Activated CD4-positive, CD25-positive, alpha-beta regulatory T cell treated with anti-CD3 and anti-CD28 coated beads, Interleukin-2, amount 50 U/mL, for 16 hours (primary cell): ENCODE measurements at places on chromosomes 12 and 14.
A peak's percentile ranks its signal among the peaks of the same experiment; 100 is the strongest.

DNA sequence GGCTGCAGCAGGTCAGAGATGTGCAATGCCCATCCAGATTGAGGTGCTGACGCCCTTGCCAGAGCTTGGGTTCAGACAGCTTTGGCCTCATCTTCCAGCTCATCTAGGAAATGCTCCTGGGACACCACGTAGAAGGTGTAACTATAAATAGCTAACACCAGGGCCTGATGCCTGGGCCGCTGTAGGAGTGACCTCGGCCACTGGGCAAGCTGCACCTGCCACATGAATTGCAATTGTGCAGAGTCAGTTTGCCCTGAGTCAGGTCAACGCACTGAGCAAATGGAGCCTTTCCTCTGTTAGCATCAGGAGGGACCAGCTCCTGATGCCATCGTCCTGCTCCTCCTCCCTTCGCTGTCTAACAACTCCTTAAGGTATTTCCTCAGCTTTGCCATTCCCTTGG lies 17.4 kb upstream of the DNM1L start:
- no peak for DNase-seq

GRCh38 chr12:125121106-125121505 lies 55.9 kb downstream of the AACS start:
- DNase-seq: no peak

- DNase-seq: no peak
Measured at GRCh38 chr12:108724054-108724889, 7.0 kb downstream of the CORO1C start.

DNA sequence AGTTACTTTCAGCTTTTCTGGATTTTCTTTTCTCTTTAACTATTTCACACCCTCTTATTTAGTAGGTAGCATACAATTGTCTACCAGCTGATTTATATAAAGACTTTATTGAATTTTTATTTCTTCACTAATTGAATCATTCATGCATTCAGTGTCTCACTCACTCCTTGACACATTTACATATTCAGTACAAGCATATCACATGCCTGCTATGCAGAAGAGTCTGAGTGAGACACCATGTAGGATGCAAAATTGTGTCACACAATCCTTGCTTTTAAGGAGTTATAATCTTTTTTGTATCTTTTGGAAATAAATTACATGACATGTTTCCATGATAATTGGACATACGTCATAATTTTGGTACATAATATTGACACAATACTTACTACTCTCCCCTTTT lies 83.0 kb downstream of the AKAP6 start:
- no peak for DNase-seq

- DNase-seq: no peak
Measured at GRCh38 chr12:3636328-3636727, 116.6 kb downstream of the CRACR2A start.

GRCh38 chr14:60357551-60358149 lies 108.6 kb downstream of the PPM1A start:
- DNase-seq: no peak

GRCh38 chr12:108047071-108047550 lies 82.0 kb upstream of the WSCD2 start:
- DNase-seq: no peak

- DNase-seq: no peak
Measured at GRCh38 chr12:39389399-39390150, 53.3 kb downstream of the KIF21A start.

DNA sequence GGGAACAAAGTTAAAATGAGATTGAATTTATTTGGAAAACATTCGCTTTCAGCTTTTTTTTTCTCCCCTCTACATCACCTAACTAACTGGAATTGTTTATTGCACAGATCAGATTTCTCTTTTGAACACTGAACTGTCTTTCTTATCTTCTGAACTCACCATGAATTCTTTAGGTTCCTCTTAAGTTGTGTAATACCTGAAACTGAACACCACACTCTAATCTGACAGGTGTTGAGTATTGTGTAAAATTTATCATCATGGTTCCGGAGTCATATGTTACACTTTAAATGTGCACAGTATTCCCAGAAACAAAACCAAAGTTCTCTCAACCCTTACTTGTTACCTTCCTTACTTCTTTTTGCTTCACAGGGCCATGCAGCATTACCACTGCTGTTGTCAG lies 66.8 kb downstream of the TGFB3 start:
- DNase-seq: no peak

DNA sequence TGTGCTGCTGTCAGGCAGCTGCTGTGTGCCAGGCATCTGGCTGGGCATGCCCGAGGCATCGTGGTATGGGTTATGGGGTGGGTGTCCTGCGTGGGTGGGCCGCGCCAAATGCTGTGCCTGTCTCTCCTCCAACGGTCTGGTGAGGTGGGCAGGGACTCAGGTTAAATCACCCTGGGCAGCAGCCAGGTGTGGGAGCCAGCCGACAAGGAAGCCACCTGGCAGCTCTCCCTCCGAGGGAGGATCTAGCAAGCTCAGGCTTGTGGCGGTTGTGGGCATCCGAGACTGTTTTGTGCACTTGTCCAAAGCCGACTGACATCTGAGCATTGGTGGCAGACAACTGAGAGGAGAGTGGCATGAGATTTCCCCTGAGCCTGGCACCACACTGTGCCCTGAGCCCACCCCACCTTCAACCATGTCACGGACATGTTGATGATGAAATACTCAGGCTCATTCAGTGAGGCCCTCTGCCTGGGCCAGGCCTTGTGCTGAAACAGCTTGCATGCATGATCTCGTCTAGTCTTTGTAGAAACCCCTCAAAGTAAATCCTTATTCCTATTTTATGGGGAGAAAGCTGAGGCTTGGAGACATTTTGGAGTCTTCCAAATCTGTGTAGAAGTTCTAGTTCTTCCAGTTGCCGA lies 181.8 kb upstream of the MYL2 start:
- DNase-seq: no peak

DNA sequence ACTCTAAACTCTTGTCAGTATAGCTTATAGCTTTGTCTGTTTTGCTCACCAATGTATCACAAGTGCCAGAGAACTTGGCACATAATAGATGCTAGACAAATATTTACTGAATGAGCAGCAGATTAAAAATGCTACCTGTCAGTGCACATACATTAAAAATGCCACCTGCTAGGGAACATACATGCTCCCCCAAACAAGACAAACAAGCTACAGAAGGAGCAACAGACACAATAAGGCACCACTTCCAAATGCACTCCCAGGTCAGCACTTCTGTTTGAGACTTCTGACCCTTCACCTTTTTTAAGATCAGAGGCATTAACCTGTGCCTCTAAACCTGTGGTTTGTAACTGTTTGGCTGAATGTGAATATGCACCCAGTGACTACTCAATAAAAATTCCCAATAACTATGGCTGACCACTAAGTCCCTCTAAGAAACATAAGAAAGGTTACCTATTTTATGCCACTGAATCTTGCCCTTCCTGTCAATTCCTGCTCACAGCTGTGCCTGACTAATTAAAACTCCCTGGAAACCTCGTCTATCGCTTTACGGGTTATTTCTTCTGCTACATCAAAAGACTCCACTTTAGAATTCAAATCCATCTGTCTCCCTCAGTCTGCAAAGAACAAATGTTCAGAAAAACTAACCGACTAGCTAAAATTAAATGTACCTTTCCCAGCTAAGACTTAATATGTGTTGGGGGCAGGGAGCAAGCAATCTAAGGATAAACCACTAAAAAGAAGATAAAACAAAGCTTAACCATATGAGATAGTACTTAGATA lies 41.0 kb downstream of the HECTD4 start:
- no peak for DNase-seq

- no peak for DNase-seq
Measured at GRCh38 chr12:51869496-51869865, 18.4 kb upstream of the ANKRD33 start.

GRCh38 chr12:76569685-76570604 lies 10.4 kb upstream of the OSBPL8 start:
- no peak for DNase-seq

- no peak for DNase-seq
Measured at GRCh38 chr12:94644141-94644979, 6.0 kb downstream of the TMCC3 start.

- DNase-seq: peak; percentile 9
Measured at GRCh38 chr12:92570056-92570753, 132.6 kb upstream of the PLEKHG7 start.

- DNase-seq: no peak
Measured at GRCh38 chr14:96579855-96580254, 77.7 kb downstream of the PAPOLA start.

GRCh38 chr12:103858953-103859601 lies 18.0 kb upstream of the NT5DC3 start:
- no peak for DNase-seq

DNA sequence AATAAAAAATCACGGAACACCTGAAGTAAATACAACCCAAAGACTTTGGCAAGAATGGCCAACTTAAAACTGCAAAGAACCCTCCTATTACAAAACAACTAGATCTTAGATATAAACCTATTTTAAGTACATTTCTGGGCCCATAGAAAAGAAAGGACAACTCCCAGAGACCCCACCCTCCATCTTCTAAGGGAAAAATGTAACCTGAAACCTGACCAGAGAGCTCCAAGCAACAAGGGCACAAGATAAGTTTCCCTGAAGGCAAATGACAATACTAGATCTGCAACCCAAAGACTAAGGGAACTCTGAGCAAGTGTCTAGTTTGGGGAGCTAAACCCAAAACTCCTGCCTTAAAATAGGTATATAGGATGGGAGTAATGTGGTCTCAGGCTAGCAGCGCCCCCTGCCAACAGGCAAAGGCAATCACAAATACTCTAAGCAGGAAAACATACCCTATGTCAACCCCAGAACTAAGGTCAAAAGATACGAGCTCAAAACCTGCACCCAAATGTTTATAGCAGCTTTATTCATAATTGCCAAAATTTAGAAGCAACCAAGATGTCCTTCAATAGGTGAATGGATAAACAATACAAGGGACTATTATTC lies 218.9 kb downstream of the ITPR2 start:
- no peak for DNase-seq

- DNase-seq: no peak
Measured at GRCh38 chr14:99655521-99655920, 10.6 kb downstream of the HHIPL1 start.

DNA sequence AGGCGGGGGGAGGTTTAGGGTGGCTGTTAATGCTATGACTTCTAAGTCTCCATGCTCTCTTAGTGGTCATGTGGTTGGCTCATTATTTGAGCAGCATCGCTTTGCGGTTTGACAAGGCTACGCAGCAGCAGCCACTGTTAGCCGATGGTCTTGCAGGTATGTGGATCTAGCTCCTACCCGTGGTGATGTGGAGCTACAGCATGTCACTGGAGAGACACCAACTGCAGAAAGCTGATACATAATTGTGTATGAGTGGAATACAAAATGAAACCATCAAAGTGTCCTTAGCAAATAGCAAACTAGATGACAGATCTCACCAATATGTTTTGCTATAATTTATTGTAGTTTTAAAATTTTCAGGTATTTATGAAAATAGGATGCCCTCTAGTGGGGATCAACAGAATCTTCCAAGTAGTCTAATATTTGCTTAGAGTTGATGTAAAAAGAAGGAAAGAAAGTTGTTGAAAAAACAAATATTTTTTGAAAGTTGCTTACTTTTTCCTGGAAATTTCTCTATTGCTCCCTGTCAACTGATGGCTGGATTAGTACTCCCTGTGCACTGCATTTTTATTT lies 94.9 kb downstream of the NAV3 start:
- DNase-seq: no peak

GRCh38 chr12:121424624-121424975 lies 24.7 kb downstream of the RNF34 start:
- no peak for DNase-seq

GRCh38 chr12:111636209-111636945 lies 37.3 kb upstream of the ATXN2 start:
- DNase-seq: no peak

- DNase-seq: no peak
Measured at GRCh38 chr12:18296909-18297280, 35.6 kb downstream of the PIK3C2G start.

DNA sequence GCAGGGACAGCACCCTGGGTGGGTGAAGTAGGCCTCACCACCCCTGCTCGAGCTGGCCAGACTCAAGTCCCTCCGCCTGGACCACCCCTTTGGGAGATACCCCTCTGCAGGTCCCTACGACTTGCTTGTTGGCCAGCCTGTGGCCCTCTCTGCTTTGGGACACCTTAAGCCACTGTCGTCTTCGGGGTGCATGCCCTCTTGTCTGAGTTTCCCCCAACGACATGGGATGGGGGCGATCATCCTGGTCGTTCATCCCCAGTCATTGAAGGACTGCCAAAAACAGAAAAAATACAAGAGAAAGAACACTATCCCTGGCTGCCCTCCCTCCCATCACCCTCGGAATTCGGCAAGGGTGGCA lies 151.1 kb downstream of the DPF3 start:
- no peak for DNase-seq

- DNase-seq: no peak
Measured at GRCh38 chr14:105455086-105455640, 19.5 kb upstream of the CRIP2 start.

DNA sequence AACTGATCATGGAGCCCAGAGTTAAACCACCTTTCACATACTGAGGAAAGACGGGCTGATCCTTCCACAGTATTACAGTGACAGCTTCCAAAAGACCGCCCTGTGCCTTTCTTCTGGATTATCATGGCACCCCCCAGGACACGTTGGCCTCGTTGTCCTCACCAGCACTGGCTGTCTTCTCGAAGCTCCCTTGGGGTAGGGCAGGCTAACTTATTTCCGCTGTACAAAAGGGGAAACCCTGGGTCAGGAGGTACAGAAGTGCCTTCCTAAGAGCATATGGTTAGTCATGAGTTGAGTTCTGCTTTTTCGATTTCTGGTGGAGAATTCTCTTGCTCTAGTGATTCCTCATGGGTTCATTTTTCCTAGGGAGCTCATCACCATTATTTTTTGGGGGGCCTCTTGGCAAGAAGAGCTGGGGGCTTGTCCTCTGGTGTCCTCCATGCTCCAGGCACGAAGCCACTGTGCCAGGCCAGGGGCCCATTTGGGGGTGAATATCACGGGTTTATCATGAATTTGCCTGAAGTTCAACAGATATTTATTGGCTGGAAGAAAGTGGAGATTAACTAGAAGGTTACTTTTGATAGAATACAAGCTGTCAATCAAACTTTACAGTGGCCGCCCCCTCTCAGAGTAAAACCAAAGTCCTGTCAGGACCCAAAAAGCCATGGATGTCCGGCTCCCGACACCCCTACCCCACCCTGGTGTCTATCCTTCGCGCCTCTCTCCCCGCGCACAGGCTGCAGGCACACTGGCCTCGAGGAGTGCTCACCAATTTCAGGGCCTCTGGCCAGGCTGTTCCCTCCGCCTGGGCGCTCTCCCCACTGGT lies 8.8 kb upstream of the TRAF3 start:
- DNase-seq: no peak
